Stimulated activated CD4-positive, alpha-beta T cell treated with anti-CD3 and anti-CD28 coated beads, Interleukin-1b, Interleukin-23, amount 100 ng/mL, for 48 hours (primary cell): ENCODE measurements at places on chromosomes 7 and 10.

GRCh38 chr10:24804392-24804791 is 80.7 kb upstream of the ARHGAP21 start:
- no peak for DNase-seq

- no peak for DNase-seq
Measured at GRCh38 chr7:150799741-150800580, at the start of gene TMEM176B. TSS of gene TMEM176B (minus strand) at chr7:150800364. CDS start at chr7:150796569, 3,795 bp downstream.

DNA sequence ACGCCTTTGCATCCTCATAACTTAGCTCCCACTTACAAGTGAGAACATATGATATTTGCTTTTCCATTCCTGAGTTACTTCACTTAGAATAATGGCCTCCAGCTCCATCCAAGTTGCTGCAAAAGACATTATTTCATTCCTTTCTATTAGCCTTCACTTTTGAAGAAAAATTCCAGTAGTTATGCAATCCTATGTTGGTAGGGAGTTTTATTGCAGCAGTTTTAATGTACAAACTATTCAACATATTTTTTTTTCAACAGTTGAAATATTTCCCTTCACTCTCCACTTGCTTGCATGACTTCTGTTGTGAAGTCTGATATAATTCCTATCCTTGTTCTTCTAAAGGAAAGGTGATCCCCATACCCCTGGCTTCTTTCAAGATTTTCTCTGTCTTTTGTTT is 27.3 kb upstream of the ARHGAP22 start:
- DNase-seq = no peak

DNA sequence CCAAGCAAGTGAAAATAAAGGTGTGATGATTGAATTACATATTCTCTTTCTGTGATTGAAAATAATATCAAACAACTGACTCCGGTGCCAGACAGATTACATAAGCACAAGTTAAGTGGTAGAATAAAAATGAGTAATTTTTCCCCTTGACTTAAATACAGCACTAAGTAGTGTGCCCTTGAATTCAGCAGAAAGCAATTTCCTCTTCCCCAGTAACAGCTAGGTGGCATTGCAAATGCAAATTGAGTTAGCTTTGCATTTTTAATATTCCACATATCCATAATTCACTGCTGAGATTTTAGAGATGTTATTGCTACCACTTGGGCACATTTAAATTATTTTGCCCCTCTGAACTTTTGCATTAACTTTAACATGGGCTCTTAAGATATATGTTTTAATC is 89.8 kb upstream of the NPVF start:
- no peak for DNase-seq

- no peak for DNase-seq
Measured at GRCh38 chr7:65221683-65222082, 152.0 kb upstream of the ZNF92 start.

GRCh38 chr10:89120931-89121763 is 86.0 kb downstream of the CH25H start:
- DNase-seq = no peak

DNA sequence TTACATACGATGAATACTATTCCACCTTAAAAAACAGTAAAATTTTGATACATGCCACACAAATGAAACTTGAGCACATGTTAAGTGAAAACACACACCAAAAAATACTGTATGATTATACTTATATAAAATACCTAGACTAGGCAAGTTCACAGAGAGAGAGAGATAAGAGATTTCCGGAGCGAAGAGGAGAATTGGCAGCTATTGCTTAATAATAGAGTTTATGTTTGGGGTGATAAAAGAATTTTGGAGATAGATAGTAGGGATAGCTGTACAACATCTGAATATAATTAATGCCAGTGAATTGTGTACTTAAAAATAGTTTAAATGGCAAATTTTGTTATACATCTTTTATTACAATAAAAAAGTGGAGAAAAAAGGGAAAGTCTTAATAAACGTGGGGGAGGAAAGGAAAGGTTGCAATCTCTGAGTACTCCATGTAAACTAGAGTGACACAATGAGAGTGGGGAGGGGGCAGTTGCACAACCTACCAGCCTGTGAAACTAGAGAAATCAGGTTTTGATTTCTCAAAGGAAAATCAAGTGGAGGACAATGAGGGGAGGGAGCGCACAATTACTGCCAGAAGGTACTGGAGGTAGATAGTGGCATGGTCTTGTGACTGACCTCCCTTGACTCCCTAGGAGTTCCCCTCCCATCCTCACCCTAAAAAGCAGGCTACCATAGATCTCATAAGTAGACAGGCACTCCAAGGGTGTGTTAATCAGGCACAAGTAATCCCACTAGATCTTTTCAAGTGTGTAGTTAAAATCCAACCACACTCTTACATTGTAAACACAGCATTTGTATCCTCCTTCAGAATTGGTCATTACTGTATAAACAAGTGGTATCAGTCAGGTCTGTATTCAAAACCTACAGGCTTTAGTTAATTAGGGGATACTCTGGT is 31.6 kb upstream of the ANK3 start:
- no peak for DNase-seq

DNA sequence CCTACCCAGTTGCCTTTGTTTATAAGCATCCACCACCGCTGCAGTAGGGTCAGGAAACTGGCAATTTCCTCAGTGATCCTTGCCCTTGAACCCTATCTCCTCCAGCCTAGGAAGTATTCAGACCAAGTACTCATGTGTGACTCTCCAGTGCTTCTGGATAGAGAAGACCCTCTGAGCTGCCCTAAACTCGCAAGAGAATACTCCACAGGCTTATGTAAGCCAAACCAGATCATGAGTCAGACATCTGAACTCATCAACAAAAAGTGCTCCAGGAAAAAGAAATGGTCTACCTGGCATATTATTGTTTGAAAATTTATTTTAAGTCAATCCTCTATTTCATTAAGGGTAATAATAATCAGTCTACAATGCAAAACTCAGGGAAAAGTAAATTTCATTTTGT is 101.3 kb downstream of the KAT6B start:
- no peak for DNase-seq

- no peak for DNase-seq
Measured at GRCh38 chr7:134176037-134176350, 48.9 kb downstream of the LRGUK start.

- DNase-seq = no peak
Measured at GRCh38 chr7:77348371-77348813, 67.8 kb downstream of the GSAP start.

- no peak for DNase-seq
Measured at GRCh38 chr10:132157101-132157500, 29.6 kb upstream of the DPYSL4 start.

DNA sequence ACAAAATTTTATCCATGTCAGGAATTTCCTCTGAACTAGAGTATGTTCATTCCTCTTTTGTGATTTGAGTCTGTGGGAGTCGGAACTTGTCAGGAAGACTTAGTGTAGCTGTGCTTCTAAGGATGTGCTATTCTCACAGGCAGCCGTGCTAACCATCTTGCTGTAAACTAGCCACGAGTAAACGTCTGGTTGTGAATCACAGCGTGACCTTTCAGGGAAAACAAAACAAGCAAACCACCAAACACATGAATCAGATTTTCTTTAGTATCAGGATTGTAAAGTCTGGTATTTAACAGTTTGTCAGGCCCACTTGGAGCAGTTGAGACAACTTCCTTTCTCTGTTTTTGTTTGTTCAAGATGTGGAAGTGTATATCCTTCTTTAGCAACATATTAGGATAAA is 32.0 kb downstream of the AUTS2 start:
- DNase-seq = no peak

- no peak for DNase-seq
Measured at GRCh38 chr10:7291487-7292270, 119.2 kb downstream of the SFMBT2 start.

- no peak for DNase-seq
Measured at GRCh38 chr10:45008524-45009161, 7.9 kb downstream of the ZNF22 start.

GRCh38 chr10:43045631-43046287 is 31.1 kb upstream of the RET start:
- DNase-seq = no peak

GRCh38 chr7:69622014-69622835 is 23.9 kb downstream of the AUTS2 start:
- DNase-seq = no peak

DNA sequence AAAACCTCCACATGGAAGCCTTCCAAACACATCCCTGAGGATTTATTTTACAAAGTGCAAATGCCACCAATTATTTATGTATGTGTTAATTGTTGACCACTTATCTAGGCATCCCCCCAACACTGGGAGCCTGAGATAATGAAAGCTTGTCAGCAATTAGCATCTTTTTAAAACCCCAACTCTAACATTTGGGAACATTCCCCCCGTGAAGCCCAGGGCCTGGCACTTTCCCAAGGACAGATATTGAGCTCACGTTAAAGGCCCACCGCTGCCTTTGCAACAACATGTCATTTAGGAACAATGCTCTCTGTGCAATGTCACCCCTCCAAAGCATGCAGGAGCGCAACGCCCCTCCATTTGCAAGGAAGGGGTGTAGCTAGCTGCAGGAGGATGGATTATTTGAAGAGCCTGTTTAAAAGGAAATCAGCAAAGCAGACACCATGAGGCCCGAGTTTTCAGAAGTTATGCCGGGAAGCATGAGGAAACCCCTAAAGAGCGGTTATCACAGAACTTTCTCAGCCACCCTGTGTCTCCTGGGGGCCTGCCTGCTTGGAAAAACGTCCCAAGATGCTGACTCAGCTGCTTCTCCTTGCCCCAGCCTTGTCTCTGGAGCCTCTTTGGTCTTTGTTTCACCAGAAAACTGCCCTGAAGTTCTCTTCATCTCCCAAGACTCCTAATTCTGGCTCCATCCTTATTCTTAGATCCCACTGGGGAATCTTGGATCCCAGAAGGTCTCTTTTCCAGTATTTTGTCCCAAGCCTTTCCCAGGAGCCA is 444.1 kb downstream of the GRID1 start:
- no peak for DNase-seq

DNA sequence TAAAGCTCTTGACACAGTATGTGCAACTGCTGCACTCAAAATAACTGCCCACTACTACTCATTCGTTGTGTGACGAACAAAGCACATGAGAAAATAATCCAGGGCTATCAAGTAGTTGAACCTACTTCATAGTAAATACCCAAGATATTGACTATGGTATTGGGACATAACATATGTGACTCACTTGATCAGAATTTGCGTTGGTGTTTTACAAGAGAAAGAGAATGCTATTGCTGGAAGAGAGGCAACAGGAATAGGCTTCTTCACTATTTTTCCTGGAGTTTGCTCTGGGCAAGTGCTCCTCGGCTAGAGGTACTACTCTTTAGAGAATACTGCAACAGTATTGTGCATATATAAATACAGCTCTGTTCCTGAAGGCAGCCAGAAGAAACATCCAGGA is 2.5 kb downstream of the DGKB start:
- no peak for DNase-seq

DNA sequence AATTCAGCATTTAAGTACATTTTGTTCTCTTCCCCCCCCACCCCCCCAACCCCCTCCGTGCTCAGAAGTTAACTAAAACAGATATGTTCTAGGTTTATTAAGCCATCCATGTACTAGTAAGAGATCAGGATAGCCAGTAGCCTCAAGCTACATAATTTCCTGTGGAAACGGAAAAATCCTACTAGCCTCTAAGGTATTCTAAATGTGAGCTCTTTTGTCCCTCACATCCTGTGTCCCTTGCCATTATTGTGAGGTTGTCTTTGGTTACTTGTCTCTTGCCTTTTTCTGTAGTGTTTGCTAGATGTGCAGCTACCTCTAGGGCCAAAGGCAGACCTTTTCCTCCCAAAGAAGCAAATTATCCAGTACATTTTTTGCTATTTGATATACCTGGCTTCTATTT is 92.1 kb downstream of the BTRC start:
- DNase-seq = no peak

GRCh38 chr7:2979201-2979631 is 64.5 kb downstream of the CARD11 start:
- no peak for DNase-seq

DNA sequence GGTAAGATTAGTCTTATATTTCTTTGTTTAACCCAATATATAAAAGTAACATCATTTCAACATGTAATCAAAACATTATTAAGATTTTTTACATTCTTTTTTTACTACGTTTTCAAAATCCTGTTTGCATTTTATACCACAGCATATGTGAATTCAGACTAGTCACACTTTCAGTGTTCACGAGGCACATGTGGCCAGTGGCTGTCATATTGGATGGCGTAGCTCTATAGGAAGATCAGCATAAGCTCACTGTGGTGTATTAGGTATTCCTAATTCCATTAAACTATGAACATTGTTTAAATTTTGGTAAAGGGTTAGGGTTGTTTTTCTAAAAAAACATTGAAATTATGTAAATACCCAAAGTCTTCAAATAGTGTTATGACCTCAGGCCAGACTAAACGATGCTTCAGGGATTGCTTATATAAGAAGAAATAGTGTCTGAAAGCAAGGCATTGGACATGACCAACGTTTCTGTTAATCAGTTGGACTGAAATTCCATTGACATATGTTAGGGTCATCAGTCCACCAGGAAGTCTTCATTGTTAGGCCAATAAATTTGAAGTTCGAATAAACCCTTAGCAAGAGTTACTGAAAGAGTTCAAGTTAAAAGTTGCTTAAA is 97.0 kb downstream of the BICC1 start:
- no peak for DNase-seq

GRCh38 chr7:142454862-142455261 is 197.0 kb upstream of the PRSS58 start:
- no peak for DNase-seq

DNA sequence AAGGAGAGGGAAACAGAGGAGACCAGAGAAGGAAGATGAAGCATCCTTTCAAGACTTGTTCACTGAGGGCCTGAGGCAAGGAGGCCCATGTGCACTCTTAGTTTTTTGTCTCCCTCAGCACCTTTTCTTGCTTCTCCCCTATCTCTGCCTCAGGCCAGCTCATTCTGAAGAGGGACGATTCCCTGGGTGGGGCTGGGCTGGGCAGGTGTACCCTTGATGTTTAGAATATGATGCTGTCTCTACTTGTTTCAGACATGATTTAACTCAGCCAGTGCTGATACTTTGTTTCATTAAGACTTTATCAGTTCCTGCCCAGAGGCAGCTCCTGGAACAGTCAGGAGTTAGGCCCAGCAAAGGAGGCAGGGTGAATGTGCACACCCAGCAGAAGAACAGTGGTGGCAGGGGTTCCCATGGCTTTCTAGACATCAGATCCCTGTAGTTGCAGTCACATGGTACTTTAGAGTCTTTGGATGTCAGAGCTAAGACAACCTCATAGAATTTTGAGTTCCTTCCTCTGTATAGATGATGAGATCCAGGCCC is 3.4 kb downstream of the PRXL2A start:
- DNase-seq = no peak

- DNase-seq = no peak
Measured at GRCh38 chr7:22715969-22716368, 11.0 kb upstream of the IL6 start.

- DNase-seq = no peak
Measured at GRCh38 chr10:72204724-72205123, 11.1 kb upstream of the ANAPC16 start.
